ENCODE measurements at places on chromosomes 1 and 21.

DNA sequence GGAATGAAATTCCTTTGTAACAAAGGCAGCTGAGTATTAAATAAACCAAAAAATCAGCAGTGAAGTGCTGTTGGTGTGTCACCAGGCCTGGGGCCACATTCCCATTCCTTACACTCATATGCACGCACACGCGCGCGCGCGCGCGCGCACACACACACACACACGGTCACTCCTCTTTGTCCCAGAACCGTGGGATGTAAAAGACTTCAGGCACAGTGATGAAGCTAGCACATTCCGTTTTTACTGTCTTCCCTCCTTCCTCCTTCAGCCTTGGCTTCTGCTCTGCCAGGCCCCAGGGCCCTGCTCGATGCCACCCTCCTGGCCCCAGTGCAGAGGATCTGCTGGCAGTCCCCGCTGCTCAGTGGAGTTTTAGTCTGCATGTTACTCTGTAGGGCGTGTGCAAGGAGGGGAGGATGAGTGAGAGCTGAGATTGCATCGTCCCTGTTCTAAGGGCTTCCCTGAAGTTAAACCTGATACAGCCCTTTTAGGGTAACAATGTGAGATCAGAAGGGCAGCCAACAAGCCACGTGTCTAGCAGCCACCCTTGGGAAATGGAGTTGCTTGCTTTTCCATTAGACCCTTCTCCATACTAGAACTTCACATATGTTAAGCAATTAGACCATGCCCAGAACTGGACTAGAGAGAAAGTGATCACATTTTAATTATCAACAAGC, 71.7 kb upstream of the WDR26 start:
- no peak for DNase-seq

DNA sequence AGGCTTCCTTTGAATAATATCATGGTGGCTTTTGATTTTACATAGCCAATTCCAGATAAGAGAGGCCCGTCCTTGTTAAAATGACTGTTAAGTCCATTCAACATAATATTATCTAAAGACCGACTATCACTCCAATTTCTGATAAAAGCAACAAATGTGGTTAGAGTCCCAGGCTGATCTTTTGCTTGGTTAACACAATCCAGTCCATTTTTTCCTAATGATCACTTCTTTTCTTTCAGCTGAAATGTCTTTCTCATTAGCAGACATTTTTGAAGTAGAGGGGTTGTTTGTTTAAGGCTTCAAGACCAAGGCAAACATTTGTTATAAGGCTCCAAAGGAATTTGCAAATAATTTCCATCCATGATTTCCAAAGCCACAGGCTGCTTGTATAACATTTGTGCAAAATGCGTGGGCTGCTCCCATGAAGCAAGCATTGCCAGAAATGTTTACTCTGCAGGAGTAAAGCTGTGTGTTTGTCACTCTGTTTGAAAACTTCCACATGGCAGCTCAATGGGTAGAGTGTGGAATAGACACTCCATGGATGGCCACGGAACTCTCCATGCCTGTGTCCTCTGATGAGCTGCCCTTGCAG, 111.5 kb downstream of the PSMG1 start:
- no peak for DNase-seq

- no peak for DNase-seq
These were observed 17.8 kb upstream of the CNR2 start for GRCh38 chr1:23930861-23931490.

DNA sequence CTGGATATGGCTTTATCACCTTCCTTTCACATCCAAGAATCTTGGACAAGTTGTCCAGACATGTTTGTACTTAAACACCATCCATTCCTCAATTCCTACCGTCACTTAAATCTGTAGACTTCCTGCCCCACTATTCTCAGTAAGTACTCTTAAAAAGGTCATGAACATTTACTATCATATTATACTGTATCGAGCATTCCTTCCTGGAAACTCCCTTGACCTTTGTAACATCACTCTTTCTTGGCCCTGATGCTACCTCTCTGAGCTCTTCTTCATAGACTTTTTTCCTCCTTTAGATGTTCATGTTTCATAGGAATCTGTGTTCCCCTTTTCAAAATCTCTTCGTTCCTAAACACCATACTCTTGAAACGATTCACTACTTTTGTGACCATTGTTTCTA, 15.5 kb downstream of the BLZF1 start:
- no peak for DNase-seq

DNA sequence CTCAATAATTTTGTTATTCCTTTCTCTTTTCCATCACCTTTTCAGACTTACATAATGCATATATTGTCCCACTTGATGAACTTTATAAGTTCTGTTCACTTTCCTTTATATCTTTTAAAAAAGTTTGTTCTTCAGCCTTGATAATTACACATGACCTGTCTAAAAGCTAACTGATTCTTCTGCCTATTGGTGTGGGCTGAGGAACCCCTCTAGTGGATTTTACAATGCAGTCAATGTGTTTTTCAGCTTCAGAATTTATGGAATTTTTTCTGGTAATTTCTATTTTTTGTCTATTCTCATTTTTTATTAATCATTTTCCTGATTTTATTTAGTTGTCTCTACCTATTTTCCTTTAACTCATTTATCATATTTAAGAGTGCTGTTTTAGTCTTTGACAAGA, 7.5 kb downstream of the MNDA start:
- DNase-seq: no peak

DNA sequence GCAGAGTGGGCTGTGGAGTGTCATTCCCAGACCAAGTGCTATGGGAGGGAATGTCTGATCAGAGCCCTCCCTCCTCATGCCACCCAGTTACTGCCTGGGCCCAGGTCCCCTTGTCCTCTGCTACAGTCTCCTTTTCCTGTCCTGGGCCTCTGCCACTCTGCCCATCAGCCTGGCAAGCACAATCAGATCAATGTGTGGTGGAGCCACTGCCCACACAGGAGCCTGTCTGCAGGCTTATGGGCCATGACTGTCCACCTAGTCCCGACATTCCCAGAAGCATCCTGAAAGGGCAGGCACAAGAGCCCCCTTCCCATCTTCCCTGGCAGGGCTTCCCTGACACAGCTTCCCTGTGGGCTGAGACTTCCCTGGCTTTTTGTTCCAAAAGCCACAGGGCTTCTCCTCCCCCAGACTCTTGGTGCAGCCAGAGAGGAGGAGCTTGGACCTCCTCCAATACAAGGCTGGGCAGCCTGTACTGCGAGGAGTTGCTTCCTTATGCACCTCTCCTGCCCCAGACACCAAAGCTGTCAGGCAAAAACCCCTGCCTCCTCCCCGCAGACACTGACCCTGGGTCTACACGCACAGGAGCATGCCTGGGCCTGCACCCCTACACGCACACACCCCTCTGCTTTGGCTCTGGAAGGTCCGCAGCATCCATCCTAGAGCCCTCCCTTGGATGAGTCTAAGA, 29.2 kb upstream of the CNTN2 start:
- DNase-seq: no peak

DNA sequence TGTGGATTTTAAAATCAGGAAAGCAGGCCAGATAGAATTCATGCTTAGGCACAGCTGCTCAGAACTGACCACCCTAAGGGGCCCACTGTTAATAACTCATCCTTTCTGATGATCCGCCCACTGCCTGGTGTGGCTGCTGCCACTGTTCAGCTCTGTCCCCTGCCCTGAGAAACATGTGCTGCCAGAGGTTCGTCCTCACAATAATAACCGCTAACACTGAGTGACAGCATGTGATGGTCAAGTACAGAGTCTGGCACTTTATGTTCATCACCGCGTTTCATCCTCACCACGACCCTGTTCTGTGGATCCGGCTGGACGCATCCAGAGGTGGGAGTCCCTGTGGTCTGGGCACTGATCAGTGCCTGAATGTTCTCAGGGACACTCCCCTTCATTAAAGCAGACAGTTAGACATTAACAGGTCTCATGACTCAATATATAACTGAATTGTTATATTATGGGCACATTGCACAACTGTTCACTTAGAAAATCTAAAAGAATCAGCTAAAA, 108.6 kb downstream of the SIM2 start:
- DNase-seq: no peak

GRCh38 chr21:36908260-36908908, 58.1 kb downstream of the HLCS start:
- no peak for DNase-seq

- no peak for DNase-seq
These were observed 28.1 kb upstream of the ZYG11A start for GRCh38 chr1:52814465-52814864.

DNA sequence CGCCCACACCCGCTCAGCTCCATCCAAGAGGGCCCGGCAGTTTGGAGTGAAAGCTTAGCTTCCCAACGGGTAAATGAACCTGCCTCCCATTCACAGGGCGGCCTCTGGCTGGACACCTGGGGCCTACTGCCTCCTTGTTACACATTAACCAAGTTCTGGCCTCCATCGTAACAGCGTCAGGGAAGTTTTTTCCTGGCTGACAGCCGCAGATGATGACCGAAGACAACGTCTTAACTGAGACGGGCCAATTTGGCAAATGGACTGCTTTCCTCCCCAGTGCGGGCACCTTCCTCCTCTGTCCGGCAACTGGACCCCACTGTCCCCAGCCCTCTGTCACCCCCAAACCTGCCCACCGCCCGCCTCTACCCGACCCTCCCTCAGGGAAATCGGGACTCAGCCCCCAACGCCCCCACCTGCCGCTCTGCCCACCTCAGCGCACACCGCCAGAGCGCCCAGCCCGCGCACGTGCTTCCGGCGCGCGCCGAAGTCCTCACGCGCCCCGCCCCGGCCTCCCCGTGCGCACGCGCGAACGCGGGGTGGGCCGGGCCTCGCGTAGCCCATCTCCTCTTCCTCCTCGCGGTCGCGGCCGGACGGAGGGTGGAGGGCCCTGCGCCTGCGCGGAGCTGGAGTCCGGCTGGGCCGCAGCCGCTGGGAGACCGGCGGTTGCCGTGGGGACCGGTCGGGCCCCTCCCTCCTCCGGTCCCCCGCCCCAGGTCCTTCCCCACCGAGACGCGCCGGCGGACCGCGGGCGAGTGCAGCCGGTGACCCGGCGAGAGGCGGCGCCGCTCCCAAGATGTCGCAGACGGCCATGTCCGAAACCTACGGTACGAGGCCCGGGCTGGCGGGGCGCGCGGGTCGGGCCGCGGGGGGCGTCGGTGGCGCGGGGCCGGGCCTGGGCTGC, at the start of gene RAB4A:
TSS of gene RAB4A (plus strand) at position 565 of the 901 bp plus-strand sequence. CDS start at position 794, 229 bp downstream.
- peak; percentile 100 for DNase-seq

DNA sequence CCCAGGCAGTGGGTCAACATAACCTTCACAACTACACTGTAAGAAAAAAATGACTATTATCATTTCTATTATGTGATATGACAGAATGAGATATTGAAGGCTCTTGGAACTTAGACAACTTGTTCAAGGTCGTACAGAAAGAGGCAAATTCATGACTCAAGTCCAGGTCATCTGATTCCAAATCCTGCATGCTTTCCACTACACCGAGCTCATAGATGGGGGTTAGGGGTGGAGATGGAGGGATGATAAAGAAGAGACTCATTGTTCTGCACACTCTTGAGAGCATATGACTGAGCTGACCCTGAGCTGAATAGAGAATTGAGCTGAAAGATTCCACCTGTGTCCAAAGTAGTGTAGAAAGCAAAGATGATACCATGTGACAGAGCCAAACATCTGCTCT, 2.8 kb downstream of the FCRL6 start:
- no peak for DNase-seq

DNA sequence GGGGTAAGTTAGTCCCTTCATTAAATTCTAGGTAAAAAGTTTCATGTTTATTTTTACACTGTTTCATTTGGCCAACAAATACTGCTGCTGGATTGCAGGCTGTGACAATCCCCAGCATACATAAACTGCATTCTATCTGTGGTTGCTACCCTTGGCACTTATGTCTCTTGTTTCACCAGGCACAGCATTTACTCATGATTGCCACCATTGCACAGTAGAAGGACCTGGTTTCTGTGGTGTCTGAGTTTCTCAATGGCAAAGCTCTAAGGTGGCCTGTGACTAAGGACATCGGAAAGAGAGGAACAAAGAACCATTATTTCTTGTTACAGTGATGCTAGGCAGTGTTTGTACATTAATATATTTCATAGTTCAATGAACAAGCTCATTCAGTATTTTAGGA, 878.4 kb upstream of the NEGR1 start:
- no peak for DNase-seq

GRCh38 chr1:193183019-193183627, 3.3 kb downstream of the B3GALT2 start:
- DNase-seq: peak; percentile 43

DNA sequence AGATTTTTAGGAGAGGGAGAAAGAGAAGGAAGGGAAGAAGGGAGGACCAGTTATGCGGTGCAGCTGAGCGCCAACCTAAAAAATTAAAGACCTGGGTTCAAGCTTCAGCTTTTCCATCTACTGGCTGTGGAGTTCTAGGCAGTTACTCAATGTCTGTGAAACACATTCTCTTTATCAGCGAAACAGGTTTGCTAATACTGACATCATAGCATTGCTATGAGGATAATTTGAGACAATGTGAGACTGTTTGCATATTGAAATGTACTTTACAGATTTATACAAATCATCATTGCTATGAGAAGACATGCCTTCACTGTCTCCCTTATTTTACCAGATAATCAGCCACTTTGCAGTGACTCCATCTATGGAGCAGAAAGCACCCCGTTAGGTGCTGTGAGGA, 222.9 kb upstream of the SGIP1 start:
- no peak for DNase-seq

DNA sequence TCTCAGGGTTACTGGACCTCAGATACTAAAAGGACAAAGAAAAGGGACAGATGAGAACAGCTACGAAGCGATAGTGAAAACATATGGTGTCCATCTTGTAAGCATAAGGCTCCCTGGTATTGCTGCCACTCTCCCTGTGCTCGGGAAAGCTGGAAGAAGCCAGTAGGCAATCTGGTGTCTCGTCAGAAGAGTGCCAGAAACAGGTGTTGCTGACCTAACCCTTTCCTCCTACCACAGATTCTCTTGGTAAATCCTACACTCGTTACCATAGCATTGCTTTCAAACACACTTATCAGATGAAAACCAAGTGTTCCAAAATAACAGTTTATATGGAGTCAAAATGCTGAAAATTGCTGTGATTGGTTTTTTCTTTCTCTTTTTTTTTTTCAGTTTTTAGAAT, 146.3 kb downstream of the NRIP1 start:
- peak; percentile 11 for DNase-seq

GRCh38 chr1:63868268-63868781, 94.5 kb downstream of the ROR1 start:
- DNase-seq: no peak

GRCh38 chr1:185404291-185404690, 87.2 kb upstream of the IVNS1ABP start:
- DNase-seq: no peak

DNA sequence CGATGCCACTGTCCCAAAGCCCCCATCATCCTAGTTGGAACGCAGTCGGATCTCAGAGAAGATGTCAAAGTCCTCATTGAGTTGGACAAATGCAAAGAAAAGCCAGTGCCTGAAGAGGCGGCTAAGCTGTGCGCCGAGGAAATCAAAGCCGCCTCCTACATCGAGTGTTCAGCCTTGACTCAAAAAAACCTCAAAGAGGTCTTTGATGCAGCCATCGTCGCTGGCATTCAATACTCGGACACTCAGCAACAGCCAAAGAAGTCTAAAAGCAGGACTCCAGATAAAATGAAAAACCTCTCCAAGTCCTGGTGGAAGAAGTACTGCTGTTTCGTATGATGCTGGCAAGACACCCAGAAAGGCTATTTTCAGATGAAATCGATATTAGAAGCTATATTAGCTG, 8.1 kb downstream of the RHOU start:
- no peak for DNase-seq
